Testis (tissue), 5 donors: ENCODE measurements at places on chromosomes 2 and 18. TPM values are rescaled to one million over a fixed set of nuclear protein-coding genes. Genes with fewer than 3 reads are reported as not detected.

ASPRV1 gene
- 3.5 TPM for polyA plus RNA-seq

IMPA2 gene
- polyA plus RNA-seq: 16.7 TPM

MC5R gene
- not detected for polyA plus RNA-seq

FAM237A gene
- 3.7 TPM for polyA plus RNA-seq

IL1RL2 gene
- polyA plus RNA-seq: 0.38 TPM

OLA1 gene
- polyA plus RNA-seq: 118 TPM

UBE2F gene
- polyA plus RNA-seq: 68.3 TPM

CRYGC gene
- polyA plus RNA-seq: 2.7 TPM

RNF125 gene
- polyA plus RNA-seq: 9.1 TPM

LBX2 gene
- polyA plus RNA-seq: 0.33 TPM

CFAP65 gene
- 42.9 TPM for polyA plus RNA-seq

SP5 gene
- polyA plus RNA-seq: 1.4 TPM

IL18R1 gene
- 1.1 TPM for polyA plus RNA-seq

PHLPP1 gene
- polyA plus RNA-seq: 31.5 TPM

IAH1 gene
- 208 TPM for polyA plus RNA-seq
